ENCODE measurements at places on chromosomes 1 and 21. TPM values are rescaled to one million over a fixed set of nuclear protein-coding genes. Genes with fewer than 3 reads are reported as not detected.

The NPHS2 gene
- total RNA-seq = not detected

The NUF2 gene
- total RNA-seq = 32.0 TPM

The CD5L gene
- total RNA-seq = not detected

The CRNN gene
- not detected for total RNA-seq

The CCDC27 gene
- total RNA-seq = not detected

The LCE3E gene
- not detected for total RNA-seq

The SH3BGRL3 gene
- total RNA-seq = 233 TPM

The GNAT2 gene
- 0.34 TPM for total RNA-seq

The TLR5 gene
- total RNA-seq = 0.10 TPM

The KCNT2 gene
- 0.13 TPM for total RNA-seq

The PSMB2 gene
- 91.0 TPM for total RNA-seq

The REG4 gene
- not detected for total RNA-seq

The C1QTNF12 gene
- total RNA-seq = 0.25 TPM

All from mammary microvascular endothelial cell (primary cell).